ENCODE measurements at places on chromosomes 1 and 21.
A peak's percentile ranks its signal among the peaks of the same experiment; 100 is the strongest.

GRCh38 chr21:45156459-45156858, 82.1 kb downstream of the ADARB1 start:
- DNase-seq, result no peak
- peaks cover 25% of the 10 kb centered on the region for H3K4me1 ChIP-seq
- H3K36me3 ChIP-seq, result no peaks in the 10 kb centered on the region
- H3K4me3 ChIP-seq, result no peak overlapping the region
- H3K27ac ChIP-seq, result no peak overlapping the region

GRCh38 chr1:171739656-171740055, 2.2 kb downstream of the VAMP4 start:
- H3K4me1 ChIP-seq, result peaks cover 52% of the 10 kb centered on the region
- no peak overlapping the region for H3K27ac ChIP-seq
- H3K4me3 ChIP-seq, result no peak overlapping the region
- peak; percentile 35 for DNase-seq

DNA sequence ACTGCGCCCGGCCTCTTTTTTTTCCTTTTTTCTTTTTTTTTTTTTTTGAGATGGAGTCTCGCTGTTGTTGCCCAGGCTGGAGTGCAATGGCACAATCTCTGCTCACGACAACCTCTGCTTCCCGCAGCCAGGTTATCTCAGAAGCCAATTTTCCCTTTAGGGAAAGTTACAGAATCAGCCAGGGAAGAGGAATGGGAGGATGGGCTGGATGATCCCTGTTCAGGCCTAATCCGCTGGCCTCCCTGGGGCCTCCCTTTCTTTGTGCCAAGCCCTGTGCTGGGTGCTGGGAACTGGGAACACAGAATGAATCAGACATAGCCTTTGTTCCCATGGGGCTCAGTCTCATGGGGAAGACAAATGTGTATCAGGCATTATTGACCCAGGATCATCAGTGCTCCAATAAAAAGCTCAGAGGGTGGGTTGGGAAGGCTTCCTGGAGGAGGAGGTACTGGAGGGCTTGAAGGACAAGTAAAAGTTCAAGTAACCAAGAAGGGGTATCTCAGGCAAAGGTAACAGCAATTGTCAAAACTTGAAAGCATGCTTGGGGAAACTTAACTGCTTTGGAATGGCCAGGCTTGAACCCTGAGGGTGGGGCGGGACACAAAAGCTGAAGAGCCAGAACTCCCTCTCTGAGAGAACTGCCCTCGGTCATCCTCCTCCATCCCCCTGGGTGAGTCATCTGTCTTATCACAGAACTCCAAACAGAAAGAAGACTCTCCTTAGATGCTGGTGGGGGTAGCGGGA, 14.3 kb downstream of the ECHDC2 start:
- no peaks in the 10 kb centered on the region for H3K36me3 ChIP-seq
- no peak overlapping the region for H3K4me3 ChIP-seq
- H3K27ac ChIP-seq, result no peak overlapping the region
- no peaks in the 10 kb centered on the region for H3K4me1 ChIP-seq
- no peaks in the 10 kb centered on the region for H3K27me3 ChIP-seq

GRCh38 chr1:238476841-238477240, 586.1 kb upstream of the ZP4 start:
- no peaks in the 10 kb centered on the region for H3K36me3 ChIP-seq
- no peaks in the 10 kb centered on the region for H3K4me1 ChIP-seq
- no peak for DNase-seq
- no peak overlapping the region for H3K4me3 ChIP-seq
- no peaks in the 10 kb centered on the region for H3K27me3 ChIP-seq

GRCh38 chr1:3242408-3243260, 173.6 kb downstream of the PRDM16 start:
- no peak overlapping the region for H3K4me3 ChIP-seq
- no peak overlapping the region for H3K27ac ChIP-seq
- DNase-seq, result no peak
- no peaks in the 10 kb centered on the region for H3K4me1 ChIP-seq

- no peak for DNase-seq
- H3K27me3 ChIP-seq, result no peaks in the 10 kb centered on the region
- peak overlapping the region; percentile 88 for H3K4me3 ChIP-seq
Measured at GRCh38 chr1:145917595-145917994, 922 bp downstream of the PEX11B start.

DNA sequence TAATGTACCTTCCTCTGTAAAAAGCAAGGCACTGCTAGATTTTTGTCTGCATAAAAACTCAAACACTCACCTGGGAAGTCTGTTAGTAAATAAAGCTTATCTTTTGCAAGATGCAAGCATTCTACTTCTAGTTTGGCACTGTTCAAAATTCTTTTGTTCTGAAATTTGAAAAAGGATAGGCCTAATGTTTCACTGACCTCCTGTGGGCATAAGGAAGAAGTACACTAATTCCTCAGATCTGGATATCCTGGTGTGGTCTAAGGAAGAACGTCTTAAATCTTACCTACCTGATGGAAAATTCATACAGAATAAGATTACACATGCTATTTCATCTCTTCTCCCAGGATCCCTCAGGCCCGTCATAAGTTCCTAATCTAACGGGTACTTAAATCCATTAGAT, 93.5 kb upstream of the CAMK1G start:
- H3K4me1 ChIP-seq, result no peaks in the 10 kb centered on the region
- no peaks in the 10 kb centered on the region for H3K36me3 ChIP-seq
- no peak overlapping the region for H3K4me3 ChIP-seq

DNA sequence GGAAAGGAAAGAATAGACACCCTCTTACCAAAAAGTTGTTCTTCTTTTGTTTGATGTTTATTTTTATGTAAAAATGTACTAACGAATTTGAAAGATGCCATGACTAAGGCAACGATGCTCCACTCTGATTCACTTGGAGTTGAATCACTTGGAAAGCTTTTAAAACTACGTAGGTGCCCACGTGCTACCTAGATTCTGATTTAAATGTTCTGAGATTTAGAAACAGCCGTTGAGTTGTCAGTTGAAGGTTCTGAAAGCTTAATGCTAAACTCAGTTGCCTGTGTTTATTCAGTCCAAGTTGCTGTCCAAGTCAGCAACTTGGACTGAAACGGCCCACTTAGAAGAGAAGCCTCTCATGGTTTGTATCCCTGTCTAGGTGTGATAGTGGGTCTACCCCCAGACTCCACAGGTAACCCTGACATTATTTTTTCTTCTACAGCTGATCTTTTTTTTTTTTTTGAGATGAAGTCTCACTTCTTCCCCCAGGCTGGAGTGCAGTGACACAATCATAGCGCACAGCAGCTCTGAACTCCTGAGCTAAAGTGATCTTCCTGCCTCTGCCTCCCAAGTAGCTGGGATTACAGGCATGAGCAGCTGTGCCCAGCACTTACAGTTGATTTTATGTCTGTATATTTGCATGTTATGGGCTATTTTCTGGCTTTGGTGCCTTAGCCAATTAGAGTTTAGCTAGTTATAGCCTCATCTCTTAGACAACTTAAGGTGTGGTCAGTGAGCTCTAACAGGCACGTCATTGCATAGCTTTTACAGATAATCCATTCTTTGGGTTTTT, 1.4 kb upstream of the VAMP4 start:
- DNase-seq, result peak; percentile 65
- H3K4me1 ChIP-seq, result peaks cover 67% of the 10 kb centered on the region
- H3K4me3 ChIP-seq, result peak overlapping the region; percentile 99
- no peaks in the 10 kb centered on the region for H3K27me3 ChIP-seq
- peak overlapping the region; percentile 96 for H3K27ac ChIP-seq
- peaks cover 4% of the 10 kb centered on the region for H3K36me3 ChIP-seq

DNA sequence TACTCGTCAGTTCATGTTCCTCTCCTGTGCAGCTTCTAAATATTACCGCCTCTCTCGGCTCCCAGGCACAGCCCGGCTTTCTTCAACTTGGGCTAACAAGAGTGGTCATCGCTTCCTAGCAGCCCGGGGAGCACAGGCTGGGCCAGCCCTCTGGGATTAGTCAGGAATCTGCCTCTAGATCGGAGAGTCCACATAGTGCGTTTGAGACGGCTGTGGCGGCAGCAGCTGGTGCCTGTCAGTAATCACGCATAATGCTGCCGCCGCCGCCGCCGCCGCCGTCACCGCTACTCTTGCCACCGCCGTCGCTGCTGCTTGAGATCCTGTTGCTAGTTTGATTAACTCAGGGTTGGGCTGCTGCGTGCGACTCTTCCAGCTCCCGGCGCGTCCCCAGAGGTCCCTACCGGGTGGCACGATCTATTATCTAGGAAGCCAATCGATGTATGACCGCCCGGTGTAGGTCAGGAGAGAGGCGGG, at the start of gene RXRG:
TSS of gene RXRG (minus strand) at position 230 of the 474 bp plus-strand sequence. CDS start 233 bp downstream, outside the sequence.
- no peak within 1 kb of the TSS for H3K4me3 ChIP-seq
- H3K27ac ChIP-seq, result no peak within 1 kb of the TSS
- peaks cover 77% of the 10 kb centered on the region for H3K27me3 ChIP-seq
- H3K36me3 ChIP-seq, result no peaks in the 10 kb centered on the region
- no peak for DNase-seq

GRCh38 chr1:76176000-76176399, 101.5 kb downstream of the ST6GALNAC3 start:
- no peaks in the 10 kb centered on the region for H3K27me3 ChIP-seq
- no peaks in the 10 kb centered on the region for H3K4me1 ChIP-seq
- DNase-seq, result no peak
- H3K36me3 ChIP-seq, result no peaks in the 10 kb centered on the region

DNA sequence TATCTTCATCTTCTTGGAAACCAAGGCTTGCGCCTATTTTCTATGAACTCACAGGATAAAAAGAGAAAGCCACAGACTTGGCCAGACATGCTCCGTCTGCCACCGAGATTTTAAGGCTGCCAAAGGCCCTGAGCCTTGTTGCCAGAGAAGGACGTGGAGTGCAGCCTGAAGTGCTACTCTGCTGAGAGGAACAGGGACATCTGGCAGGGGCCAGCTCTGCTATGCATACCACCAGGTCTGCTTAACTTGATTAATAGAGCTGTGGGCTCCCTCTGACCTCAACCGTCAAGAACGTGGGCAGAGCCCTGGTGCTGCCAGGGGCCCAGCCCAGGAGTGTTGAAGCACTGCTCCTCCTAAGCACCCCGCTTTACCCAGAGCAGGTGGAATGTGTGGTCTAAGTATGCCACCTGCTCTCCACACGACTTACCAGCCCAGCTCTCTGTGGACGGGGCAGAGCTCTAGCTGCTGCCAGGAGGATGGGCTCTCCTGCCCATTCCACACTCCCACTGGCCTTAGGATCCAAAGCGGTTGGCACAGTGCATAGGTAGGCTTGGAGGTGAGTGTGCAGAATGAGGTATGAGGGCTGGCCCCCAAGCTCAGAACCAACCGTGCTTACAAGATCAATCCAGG, 10.6 kb downstream of the HCRTR1 start:
- no peak overlapping the region for H3K4me3 ChIP-seq
- H3K36me3 ChIP-seq, result peaks cover 56% of the 10 kb centered on the region
- DNase-seq, result no peak

GRCh38 chr1:25973610-25974321, 24.1 kb downstream of the PAFAH2 start:
- peaks cover 12% of the 10 kb centered on the region for H3K4me1 ChIP-seq
- peaks cover 61% of the 10 kb centered on the region for H3K36me3 ChIP-seq
- no peaks in the 10 kb centered on the region for H3K27me3 ChIP-seq
- DNase-seq, result no peak
- H3K27ac ChIP-seq, result no peak overlapping the region
- no peak overlapping the region for H3K4me3 ChIP-seq

- DNase-seq, result no peak
- H3K4me3 ChIP-seq, result no peak overlapping the region
- no peaks in the 10 kb centered on the region for H3K4me1 ChIP-seq
- no peak overlapping the region for H3K27ac ChIP-seq
- H3K27me3 ChIP-seq, result no peaks in the 10 kb centered on the region
Measured at GRCh38 chr1:12314333-12314903, 84.6 kb downstream of the VPS13D start.

- H3K27ac ChIP-seq, result no peak overlapping the region
- H3K36me3 ChIP-seq, result no peaks in the 10 kb centered on the region
- H3K4me1 ChIP-seq, result no peaks in the 10 kb centered on the region
- H3K4me3 ChIP-seq, result no peak overlapping the region
Measured at GRCh38 chr1:165383599-165384405, 27.3 kb upstream of the LMX1A start.

Measured in CD14-positive monocyte (primary cell).